Substantia nigra (tissue), 51 donors: ENCODE measurements at places on chromosomes 6 and 20.

DNA sequence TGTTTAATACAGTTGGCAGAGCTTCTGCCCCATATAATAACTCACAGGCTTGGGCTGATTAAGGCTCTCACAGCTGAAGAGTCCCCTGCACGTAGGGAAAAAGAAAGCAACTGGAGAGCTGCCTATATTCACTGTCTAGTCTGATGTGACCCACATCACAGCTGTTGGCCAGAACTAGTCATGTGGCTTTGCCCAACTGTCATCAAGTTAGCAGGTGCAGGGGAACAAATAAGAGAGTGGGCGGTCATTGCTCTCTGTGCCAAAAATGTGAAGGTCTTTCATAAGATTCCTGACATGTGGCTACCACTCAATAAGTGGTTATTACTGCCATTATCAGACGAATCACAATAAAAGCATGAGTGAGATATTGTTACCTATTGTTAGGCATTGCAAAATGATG, 665.2 kb downstream of the DOK5 start:
- DNase-seq, result no peak

DNA sequence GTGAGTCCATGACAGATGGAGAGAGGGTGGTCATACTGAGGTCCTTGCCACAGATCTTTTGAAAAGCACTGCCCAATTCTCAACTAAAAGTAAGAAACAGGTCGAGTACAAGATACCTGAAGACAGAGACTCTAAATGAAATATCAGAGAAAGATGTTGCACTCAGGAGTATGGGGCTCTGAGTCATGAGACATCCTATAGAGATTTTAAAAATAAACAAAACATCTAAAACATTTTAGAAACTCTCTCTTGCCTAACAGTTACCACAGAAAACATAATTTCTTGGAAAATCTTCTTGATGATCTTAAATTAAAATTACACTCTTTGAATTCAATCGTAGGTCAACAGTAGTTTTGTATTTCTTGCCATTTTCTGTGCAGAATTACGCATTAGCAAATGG, 348.9 kb upstream of the MARCKS start:
- DNase-seq, result no peak

GRCh38 chr20:16562259-16562658, 11.0 kb downstream of the KIF16B start:
- no peak for DNase-seq

DNA sequence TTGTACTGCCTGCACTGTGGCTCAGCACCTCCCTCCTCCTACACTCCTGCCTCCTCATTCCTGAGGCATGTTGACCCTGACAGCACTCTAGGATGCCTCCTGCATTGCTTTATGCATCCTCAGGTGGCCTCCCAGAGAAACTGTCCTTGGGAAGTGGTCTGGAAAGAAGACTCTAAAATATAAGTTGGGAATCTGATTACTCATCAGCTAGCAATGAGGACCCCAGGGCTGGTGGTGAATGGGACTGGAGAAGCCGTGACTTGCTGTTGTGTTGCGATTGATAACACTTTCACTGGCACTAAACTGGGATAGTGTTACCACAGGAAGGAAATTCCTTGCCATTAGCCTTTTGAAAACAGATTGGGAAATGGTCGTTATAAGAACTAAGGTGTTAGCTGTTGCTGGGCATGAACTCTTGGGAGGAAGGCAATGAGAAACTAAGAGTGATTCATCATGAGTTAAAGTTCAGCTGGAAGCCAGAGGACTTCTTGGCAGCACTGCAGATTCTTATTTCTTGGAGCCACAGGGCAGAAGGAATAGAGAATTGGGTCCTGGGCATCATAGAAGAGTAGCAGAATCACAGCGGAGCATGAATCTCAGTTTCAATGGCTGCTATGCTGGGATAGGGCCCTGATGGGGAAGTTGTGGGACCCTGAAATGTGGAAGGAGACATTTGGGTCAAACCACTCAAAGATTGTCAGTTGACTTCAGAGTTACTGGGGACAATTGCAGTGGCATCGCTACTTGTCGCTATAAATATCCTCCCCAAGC, 10.1 kb upstream of the SIRPD start:
- no peak for DNase-seq

DNA sequence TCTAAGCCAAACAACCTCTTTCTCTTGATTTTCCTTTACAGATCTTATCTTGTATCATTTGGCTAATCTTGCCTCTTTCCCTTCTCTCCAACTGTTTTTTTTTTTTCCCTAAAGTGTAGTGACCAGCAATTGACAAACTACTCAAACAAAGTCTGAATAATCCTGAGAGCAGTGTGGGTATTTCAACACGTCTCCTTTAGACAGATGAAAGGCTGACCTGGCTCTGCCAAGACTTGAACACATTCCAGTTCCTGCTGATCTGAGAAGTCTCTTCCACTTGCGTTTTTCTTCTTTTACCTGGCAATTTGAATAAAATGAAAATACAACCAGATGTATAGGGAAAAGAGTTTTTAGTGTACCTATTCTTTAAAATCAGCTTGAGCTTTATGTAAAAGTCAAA, 168.4 kb downstream of the GJA10 start:
- no peak for DNase-seq

DNA sequence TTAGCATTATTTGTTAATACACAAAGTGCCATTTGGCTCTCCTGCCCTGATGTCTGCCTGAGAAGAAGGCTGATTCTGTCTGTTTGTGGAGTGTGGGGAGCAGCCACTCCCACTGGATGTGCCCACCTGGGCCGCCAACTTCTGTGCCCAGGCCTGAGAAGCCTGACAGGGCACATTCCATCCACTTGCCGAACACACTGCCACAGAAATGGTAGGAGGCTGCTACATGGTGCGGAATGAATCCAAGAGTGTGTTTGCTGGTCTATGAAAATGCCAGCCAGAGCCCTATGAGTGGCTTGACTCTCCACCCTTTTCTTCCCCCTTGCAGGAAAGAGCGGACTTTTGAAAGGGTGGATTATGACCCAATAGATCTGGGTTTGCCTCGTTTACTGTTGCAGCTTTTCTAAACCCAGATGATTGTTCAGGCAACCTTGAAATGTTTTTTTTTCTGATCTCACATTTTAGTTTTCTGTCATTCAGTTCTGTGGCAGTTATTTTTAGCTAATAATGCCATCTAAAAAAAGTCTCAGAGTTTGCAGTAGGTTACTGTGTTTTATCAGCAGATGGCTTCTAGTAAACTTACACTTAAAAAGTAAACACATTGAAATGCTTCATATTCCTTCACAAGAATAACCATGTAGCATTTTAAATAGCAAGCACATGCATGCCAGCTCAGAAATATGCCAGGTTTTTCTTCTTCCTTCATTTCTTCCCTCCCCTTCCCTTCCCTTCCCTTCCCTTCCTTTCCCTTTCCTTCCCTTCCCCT, 196.5 kb downstream of the SLC35F1 start:
- no peak for DNase-seq

DNA sequence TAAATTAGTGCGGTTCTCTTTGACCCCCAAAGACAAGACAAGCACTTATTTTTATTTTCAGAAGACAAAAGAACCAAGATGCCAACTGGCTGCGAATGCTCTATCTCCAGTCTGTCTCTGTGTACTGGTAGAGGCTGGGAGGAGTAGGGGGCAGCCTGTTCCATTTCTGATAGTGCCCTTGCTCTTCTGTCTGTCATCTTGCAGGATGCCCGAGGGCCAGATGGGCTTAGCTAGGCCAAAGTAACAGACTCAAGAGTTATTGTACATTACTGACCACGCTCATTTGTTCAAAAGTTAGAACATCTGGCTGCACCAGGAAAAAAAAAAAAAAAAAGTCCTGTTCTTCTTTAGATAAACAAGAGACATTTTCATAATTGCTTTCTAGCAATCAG, 198.1 kb upstream of the UST start:
- DNase-seq, result no peak

DNA sequence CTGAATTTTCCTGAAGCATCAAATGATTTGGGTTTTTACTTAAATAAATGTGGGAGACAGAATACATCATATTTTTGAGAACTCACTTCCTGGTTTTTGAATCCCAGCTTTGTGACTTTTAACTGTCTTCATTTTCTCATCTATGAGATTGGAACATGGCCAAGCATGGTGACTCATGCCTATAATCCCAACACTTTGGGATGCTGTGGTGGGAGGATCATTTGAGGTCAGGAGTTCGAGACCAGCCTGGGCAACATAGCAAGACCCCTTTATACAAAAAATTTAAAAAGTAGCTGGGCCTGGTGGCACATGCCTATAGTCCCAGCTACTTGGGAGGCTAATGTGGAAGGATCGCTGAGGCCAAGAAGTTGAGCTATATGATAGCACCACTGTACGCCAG, 122.3 kb downstream of the QKI start:
- no peak for DNase-seq

DNA sequence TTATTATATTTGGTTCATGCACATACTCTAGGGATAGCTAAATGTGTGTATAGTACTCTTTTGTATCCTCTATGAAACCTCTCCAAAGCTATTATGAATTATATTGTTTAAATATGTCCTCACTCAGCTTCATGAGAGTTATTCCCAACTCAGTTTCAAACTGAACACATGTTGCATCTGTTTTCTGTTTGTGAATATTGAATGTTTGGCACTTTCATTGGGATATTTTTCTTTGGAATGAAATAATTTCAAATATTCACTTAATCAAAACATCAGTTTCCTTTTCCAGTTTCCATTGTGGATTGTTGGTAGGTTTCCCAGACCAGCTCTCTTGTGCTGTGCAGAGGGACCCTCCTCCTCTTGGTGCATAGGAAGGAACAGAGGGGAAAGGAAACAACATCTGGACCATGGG, 46.6 kb downstream of the HDAC2 start:
- no peak for DNase-seq

GRCh38 chr6:169169375-169169774, 84.3 kb downstream of the THBS2 start:
- DNase-seq, result no peak

- no peak for DNase-seq
Measured at GRCh38 chr20:58906894-58907293, 54.4 kb downstream of the GNAS start.

DNA sequence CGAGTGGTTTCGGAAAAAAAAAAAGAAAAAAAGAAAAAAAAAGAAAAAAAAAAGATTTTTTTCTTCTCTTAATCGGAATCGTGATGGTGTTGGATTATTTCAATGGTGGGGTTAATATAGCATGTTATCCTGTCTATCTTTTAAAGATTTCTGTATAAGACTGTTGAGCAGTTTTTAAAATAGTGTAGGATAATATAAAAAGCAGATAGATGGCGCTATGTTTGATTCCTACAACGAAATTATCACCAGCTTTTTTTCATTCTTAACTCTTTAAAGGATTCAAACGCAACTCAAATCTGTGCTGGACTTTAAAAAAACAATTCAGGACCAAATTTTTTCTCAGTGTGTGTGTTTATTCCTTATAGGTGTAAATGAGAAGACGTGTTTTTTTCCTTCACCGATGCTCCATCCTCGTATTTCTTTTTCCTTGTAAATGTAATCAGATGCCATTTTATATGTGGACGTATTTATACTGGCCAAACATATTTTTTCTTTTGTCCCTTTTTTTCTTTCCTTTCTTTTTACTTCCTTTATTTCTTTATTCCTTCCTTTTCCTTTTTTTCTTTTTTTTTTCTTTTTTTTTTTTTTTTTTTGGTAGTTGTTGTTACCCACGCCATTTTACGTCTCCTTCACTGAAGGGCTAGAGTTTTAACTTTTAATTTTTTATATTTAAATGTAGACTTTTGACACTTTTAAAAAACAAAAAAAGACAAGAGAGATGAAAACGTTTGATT, 3.6 kb downstream of the SOX4 start:
- DNase-seq, result no peak

DNA sequence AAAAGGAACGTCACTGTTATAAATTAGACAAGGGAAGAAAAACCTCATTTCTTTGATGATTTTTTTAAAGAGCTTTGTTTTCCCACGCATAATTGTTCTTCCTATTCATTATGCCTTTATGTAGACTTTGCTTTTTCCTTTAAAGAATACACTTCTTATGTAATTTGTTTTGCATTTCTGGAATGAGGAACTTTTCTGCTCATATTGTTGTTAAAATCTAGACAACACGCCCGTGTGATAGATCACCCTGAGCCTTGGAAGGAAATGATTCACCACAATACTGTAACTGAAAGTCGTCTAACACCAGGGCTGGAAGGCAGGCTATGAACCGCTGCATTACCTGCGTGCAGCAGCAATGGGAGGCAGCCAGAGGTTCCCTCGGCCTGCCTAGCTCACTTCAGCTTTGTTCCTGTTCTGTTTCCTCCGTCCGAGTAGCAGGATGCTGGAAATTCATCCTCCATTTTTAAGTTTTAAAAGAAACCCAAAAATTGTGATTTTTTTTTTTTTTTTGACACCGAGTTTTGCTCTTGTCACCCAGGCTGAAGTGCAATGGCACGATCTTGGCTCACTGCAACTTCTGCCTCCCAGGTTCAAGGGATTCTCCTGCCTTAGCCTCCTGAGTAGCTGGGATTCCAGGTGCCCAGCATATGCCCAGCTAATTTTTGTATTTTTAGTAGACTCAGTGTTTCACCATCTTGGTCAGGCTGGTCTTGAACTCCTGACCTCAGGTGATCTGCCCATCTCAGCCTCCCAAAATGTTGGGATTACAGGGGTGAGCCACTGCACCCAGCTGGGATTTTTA, 49.6 kb upstream of the ZNF217 start:
- DNase-seq, result no peak
